ENCODE measurements at places on chromosomes 5 and 9.

GRCh38 chr5:82522897-82523296 is 244.7 kb upstream of the RPS23 start:
- DNase-seq = no peak

GRCh38 chr9:86500031-86500430 is 145.8 kb upstream of the TUT7 start:
- DNase-seq = no peak

- DNase-seq = no peak
Observed at GRCh38 chr9:69768101-69768500, 8.3 kb upstream of the PTAR1 start.

DNA sequence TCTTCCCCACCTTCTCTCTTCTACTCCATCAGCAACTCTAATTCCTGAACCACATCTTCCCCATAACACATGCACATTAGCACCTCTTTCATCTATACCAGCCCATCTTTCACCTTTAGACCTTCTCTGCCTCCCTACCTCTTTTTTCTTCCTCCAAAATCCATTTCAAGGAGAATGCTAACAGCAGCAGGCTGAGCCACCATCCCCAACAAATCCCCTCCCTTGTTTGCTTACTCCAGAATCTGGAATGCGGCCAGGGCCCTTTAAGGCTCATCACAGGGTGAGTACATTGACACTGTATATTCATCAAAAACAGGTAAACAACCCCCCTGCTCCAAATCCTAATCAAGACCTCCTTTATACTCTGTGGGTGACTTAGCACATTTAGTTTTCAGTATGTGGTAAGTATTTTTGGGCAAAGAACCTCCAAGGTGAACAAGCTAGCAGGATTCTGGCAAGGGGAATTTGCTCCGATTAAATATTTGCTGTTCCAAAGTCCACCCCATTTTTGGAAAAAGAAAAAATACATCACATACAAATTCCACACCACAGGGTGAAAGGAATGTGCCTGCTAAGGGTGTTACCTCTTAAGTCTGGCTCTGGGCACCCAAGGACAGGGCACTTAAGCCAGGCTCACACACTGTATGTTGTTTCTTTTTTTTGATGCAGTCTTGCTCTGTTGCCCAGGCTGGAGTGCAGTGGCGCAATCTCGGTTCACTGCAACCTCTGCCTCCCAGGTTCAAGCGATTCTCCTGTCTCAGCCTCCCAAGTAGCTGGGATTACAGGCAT is 71.4 kb downstream of the SERINC5 start:
- no peak for DNase-seq

DNA sequence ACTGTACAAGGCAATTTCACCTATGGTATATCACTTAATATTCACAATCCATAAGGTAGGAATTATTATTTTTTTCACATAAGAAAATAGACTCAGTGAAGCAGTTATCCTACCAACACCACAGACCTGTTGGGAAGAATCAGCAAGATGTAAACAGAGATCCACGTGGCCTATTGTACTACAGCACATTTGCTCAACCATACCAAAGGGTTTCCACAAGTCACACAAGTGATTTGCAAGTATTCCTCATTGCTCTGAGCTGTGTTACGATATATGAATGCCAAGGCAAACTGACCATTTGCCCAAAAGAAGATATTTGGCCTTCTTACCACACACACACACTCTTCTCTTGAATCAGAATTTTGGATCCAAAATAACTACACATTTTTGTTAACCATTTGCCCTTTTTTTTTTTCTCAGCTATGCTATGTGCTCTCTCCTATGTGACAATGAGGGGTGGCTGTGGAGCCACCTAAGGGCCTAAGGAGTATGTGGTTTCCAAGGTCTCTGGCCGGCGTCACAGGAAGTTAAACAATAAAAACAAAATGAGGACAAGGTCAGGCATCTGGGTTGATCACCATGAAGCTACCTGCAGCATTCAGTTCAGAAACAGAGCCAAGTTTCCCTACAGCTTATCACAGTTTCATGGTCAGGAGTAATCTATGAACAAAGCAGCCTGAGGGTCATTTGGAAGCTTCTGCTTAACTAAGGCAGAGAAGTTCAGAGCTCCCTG is 171.0 kb upstream of the FREM1 start:
- DNase-seq = no peak

All from activated CD8-positive, alpha-beta memory T cell treated with anti-CD3 and anti-CD28 coated beads for 24 hours (primary cell).